ENCODE measurements at places on chromosomes 5 and 9.

- no peak for DNase-seq
These were observed 51.5 kb downstream of the NXNL2 start for GRCh38 chr9:88586452-88586851.

GRCh38 chr5:38249812-38250211, 8.5 kb upstream of the EGFLAM start:
- DNase-seq = no peak

DNA sequence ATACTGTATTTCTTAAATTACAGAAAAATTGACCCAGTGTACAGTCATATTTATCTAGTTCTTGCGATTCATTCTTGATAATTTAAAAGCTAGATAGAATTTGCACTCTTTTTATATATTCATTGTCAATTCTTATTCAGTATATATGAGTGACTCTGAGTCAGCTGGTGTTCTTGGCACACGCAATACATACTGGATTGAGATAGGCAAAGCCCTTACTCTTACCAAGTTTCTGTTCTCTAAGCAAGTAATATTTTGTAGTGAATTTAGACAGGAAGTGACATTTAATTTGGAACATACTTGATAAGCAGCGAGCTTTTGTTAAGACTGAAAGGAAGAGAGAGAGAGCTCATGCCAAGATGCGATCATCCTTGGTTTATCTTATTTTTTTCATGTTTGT, 57.7 kb downstream of the GPBP1 start:
- no peak for DNase-seq

DNA sequence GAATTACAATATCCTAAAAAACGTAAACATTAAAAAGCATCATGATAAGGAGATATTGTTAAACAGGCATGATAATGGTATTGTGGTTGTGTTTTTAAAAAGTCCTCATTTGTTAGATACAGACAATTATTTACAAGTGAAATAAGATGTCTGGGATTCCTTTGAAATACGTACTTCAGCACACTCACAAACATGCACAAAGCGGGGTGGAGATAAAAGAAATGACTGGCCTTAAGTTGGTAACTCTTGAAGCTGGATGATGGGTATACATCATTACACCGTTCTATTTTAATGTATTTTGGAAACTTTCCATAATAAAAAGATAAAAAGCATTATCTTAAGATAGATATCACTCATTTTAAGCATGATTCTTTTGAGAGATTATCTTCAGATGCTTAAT, 1.0 kb downstream of the FAM200C start:
- no peak for DNase-seq

DNA sequence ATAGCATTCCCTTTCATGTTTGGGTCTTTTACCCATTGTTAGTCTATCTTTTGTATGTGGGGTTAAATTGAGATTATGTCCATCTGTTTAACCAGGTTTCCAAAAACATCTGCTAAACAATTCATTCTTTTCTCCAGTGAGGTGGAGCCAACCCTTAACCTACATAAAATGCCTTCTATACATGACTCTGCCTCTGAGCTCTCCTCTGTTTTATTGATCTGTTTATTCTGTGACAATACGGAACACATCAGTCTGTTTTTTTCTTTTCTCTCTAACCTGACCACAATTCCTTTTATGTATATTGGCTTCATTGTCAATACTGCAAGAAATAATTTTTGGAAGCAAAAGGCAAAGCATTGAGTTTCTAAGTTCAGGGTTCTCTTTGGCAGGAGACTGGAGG, 9.9 kb upstream of the ARL15 start:
- DNase-seq = no peak

DNA sequence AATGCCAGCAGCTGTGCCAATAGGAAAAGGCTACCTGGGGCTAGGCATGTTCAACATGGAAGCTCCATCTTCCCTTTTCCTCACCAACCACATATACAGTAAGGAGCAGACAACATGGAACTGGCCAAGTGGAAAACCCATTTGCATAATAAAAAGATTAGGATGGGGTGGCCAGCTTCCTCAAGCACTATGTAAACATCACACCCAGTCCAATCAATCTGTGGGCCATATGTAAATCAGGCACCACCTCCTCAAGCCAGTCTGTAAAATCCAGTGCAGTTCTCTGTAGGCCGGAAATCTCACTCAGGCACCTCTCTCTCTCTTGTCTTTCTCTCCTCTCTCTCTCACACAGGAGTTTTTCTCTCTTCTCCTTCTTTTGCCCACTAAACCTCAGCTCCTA, 360.2 kb upstream of the GRIA1 start:
- DNase-seq = no peak

DNA sequence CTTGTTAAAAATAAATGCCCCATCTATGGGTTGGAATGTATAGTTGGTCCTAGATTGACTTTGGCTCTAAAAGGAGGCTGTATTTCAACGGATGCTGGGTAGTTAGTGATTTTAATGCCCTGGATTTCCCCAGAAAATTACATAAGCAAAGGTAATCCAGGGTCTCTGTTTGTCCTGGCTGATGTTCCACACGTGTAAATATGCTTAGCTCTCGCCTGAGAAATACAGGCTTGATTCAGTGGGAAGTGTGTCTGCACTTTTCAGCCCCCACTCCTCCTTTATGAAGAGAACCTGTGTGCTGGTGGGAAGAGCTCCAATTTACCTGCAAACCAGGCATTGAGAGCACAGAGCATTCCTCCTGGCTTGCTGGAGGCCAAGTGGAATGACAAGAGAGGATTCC, 294.6 kb upstream of the CLINT1 start:
- DNase-seq = no peak

GRCh38 chr5:111043712-111044506, 27.6 kb upstream of the TSLP start:
- DNase-seq = no peak

DNA sequence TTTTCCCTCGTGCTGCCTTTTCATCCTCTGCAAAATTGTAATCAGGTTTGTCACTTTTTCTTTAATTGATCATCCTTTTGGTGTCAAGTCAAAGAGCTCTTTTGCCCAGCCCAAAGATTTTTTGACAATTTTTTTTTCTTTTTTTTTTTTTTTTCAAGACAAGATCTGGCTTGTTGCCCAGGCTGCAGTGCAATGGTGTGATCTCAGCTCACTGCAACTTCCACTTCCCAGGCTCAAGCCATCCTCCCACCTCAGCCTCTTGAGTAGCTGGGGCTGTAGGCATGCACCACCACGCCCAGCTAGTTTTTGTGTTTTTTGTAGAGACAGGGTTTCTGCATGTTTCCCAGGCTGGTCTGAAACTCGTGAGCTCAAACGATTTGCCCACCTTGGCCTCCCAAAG, 36.7 kb downstream of the CDK7 start:
- DNase-seq = no peak

DNA sequence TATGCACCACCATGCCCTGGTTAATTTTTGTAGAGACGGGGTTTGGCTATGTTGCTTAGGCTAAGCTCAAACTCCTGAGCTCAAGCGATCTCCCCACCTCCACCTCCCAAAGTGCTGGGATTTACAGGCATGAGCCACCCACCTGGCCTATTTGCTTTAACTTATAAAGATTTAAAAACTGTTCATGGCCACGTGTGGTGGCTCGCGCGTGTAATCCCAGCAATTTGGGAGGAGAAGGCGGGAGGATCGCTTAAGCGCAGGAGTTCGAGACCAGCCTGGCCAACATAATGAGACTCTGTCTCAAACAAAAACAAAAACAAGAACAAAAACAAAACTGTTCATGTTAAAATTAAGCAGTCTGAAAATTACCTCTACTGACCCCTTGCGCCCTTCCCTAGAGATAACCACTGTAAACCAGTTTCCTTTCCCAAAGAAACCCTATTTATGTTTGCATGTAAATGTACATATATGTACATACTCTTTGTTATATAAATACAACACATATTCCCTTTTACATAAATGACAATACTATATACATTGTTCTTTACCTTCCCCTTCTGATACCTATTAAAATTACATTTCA, 1.5 kb downstream of the AK6 start:
- DNase-seq = no peak

- DNase-seq = no peak
These were observed 228.8 kb downstream of the TLE4 start for GRCh38 chr9:79800578-79800977.

DNA sequence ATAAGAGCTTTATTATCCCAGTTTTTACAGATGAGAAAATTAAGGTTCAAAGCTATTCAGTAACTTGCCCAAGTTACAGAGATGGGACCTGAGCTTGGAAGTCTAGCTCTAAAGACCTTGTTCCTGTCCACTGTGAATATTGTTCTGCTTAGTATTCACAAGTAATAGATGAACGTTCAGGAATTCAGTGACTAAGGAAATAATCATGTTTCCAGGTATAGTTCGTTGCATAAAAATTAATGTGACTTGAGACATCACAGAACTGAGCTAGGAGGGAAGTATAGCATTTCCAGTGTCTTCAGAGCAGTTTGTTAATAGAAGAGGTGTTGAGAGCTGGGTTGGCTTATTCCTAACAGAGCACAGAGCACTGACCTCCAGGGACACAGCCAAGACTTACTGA, 136.1 kb downstream of the FGF1 start:
- DNase-seq = no peak

DNA sequence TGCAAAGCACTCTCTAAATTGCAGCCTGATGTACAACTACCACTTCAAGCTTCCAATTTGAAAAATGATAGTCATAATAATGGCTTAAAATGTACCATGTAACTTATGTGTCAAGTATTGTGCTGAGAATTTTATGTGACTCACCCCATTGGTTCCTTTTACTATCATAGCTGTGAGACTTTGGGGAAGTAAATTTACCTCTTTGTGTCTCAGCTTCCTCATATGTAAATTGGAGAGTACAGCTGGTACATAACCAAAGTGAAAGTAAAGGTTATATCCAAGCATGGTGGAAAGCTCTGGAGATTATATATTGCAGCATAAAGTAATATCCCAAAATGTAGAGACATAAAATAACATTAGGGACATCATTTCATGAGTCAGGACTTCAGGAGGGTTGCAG, 2200.4 kb upstream of the C9orf72 start:
- DNase-seq = no peak

DNA sequence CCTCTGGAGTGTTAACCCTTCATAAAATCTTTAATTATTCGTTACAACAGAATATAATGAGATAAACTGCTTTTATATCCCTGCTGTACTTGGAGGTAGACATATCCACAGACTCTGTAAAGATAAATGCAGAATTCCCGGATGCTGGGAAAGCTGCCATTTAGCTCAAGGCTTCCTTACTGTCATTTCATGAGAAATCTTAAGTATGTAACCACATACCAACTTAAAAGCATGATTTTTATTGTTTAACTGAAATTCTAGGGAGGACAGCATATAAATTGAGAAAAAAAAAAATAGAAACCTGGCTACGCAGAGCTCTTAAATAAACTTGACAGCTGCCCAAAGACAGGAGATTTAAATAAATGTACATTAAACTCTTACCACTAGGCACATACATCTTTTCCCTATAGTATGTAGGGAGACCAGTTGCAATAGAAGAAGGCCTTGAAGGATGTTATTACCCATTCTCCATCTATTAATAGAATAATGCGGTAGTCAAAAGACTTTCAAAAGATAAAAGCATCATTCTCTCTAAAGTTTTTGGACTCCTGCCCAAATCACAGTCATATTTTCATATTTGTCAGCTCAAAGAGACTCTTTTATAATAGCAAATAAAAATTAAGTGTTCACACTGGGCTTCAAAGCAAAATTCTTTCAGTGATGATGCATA, 373.8 kb downstream of the NDUFS4 start:
- no peak for DNase-seq

GRCh38 chr9:110916403-110916802, 121.9 kb downstream of the LPAR1 start:
- DNase-seq = no peak

DNA sequence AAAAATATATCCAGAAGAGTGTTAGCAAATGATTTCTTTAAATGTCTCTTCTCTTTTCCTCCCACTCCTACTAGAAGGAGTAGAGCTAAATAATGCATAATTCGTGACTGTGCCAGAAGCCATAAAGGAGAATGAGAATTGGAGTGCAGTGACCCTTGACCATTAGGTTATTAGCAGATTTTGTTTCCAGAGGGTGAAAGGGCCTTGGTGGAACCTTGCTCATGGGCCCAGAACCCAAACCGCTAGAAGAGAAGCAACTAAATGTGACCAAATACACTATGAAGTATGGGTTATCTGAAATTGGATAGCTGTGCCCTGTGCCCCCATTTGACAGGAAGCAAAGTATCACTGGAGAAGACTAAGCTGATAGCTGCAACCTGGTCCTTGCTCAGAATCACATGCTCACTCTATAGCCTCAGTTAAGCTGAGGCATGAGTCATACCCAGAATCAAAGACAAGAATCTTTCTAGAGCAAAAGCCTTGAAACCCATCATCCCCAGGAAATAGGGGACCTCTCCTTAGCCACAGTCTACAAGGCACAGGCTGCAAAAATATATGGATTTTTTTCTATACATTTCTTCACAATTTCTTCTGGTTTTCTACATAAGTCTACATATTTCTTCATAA, 36.3 kb downstream of the CAPSL start:
- DNase-seq = no peak

- no peak for DNase-seq
These were observed 10.8 kb upstream of the DCP2 start for GRCh38 chr5:112965733-112966306.

- DNase-seq = no peak
These were observed 581.4 kb downstream of the RAB3C start for GRCh38 chr5:59164041-59164830.

GRCh38 chr5:135578685-135579341, at the start of gene CXCL14:
CXCL14 (minus strand) TSS chr5:135578991; CDS start chr5:135578778, 213 bp downstream.
- DNase-seq = no peak

GRCh38 chr5:119515192-119515591, 62.9 kb downstream of the HSD17B4 start:
- no peak for DNase-seq

DNA sequence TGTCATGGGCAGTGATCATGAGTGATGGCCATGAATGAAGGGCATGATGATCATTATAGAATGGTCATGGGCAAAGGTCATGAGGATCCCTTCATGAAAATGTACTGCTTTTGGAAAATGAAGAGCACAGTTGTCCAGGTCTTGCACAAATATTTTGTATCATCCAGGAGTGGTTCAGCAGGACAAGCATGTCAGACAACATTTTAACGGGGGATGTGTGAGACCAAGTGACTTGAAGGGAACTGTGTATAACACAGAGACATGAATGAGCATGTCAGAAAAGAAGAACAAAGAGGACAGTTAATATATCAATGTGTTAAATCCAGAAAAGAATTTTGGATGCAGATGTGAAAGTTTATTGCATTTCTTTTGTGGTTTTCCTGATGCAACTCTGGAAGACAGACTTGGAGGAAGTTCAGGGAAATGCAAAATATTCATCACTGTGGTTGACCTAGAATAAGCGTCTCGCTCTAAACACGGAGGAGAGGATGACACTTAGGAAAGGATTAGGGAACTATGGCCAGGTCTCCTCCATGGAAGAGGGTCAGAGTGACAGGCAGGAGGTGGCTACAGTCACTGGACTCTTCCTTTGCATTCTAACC, 116.1 kb upstream of the IRX4 start:
- no peak for DNase-seq

- DNase-seq = no peak
These were observed 37.9 kb upstream of the RASA1 start for GRCh38 chr5:87229780-87230179.
